ENCODE measurements at places on chromosomes 4 and X.
A peak's percentile ranks its signal among the peaks of the same experiment; 100 is the strongest.

DNA sequence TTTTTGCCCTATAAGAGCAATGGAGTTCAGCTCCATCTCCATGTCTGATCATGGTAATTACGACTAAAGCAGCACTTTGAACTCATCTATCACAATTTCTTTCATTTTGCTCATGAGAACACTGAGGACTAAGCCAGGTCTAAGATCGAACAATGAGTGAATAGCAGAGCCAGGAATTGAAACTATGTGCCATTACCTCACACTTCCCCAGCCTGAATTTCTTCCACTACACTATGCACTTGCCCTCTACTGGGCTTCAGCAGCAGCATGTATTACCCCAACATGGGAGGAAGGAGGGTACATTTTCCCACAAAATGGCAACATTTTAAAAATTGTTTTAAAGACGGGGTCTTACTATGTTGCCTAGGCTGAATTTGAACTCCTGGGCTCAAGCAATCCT is 274.7 kb upstream of the FGF13 start:
- no peak for DNase-seq

DNA sequence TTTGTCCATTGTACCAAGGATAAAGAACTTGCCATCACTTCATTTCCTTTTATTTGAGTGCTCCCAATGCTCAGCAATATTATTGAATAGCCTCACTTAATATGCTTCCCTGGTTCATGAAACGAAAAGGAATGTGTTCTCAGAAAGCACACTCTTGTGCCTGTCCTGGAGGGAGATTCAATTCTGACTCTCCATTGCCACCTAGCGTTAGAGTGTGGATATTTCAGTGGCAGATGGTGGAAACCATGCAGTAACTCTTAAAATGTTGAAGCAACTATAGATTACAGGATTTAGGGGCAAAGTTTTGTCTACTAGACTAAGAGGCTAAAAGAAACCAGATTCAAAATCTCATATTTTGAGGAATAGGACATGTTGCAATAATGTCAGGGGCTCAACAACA is 36.0 kb downstream of the GAB3 start:
- no peak for DNase-seq

GRCh38 chr4:41213625-41214135 is 662 bp downstream of the APBB2 start:
- DNase-seq, result no peak

- no peak for DNase-seq
Observed at GRCh38 chr4:53040851-53041250, 178.7 kb downstream of the RASL11B start.

DNA sequence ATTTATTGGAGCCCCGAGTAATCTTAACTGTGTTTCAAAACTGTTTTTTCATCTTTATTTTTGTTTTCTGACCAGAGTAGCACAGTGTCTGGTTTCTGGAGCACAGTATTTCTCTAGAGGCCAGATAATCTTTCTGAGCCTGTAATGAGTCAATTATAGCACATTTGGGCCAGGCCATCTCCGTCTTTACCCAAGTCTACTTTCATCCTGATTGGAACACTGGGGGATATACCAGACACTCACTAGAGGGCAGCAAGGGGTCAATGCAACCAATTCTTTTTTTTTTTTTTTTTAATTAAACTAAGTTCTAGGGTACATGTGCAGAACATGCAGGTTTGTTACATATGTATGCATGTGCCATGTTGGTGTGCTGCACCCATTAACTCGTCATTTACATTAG is 282.0 kb downstream of the ARHGAP24 start:
- DNase-seq, result no peak

GRCh38 chr4:88938138-88938537 is 118.8 kb downstream of the FAM13A start:
- peak; percentile 87 for DNase-seq

- DNase-seq, result peak; percentile 3
Observed at GRCh38 chr4:16289897-16290554, 63.8 kb upstream of the TAPT1 start.

DNA sequence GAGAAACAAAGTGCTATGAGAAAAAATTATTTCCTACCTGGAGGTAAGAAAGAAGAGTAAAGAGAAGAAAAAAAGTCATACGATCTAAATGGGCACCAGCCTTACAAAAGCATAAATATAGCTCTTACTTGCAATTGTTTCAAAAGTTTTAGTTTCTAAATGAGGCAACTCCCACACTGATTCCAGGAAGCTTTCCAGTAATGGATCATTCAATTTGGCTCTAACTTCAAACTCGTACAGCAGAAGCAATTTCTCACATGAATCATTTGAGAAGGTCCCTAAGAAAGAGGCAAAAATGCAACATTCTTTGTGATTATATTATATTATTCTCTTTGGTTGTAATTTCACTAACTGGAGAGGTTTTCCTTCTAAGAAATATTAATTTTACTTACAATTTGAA is 109.9 kb downstream of the DLG3 start:
- no peak for DNase-seq

DNA sequence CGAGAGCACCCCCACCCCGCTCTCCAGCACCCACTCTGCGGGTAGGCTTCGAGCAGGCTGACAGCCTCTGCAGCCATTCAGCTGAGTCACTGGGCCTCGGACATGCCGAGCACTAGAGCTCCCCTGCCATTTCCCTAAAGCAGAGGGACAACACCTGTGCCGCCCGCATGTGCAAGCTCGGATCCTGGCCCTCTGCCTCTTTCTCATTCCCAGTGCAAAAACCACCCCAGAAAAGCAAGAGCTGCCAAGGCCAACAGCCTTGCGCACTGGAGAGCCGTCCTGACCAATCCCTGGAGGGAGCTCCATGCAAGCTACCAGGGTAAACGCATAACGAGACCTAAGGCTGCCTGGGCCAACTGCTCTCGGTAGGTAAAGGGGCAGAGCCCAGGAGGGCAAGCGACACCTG is 5.3 kb downstream of the HCFC1 start:
- no peak for DNase-seq

GRCh38 chr4:7240306-7240705 is 48.0 kb downstream of the SORCS2 start:
- no peak for DNase-seq

- no peak for DNase-seq
Observed at GRCh38 chrX:9864011-9864410, 77.8 kb downstream of the SHROOM2 start.

- no peak for DNase-seq
Observed at GRCh38 chr4:8280158-8280875, 10.8 kb downstream of the HTRA3 start.

DNA sequence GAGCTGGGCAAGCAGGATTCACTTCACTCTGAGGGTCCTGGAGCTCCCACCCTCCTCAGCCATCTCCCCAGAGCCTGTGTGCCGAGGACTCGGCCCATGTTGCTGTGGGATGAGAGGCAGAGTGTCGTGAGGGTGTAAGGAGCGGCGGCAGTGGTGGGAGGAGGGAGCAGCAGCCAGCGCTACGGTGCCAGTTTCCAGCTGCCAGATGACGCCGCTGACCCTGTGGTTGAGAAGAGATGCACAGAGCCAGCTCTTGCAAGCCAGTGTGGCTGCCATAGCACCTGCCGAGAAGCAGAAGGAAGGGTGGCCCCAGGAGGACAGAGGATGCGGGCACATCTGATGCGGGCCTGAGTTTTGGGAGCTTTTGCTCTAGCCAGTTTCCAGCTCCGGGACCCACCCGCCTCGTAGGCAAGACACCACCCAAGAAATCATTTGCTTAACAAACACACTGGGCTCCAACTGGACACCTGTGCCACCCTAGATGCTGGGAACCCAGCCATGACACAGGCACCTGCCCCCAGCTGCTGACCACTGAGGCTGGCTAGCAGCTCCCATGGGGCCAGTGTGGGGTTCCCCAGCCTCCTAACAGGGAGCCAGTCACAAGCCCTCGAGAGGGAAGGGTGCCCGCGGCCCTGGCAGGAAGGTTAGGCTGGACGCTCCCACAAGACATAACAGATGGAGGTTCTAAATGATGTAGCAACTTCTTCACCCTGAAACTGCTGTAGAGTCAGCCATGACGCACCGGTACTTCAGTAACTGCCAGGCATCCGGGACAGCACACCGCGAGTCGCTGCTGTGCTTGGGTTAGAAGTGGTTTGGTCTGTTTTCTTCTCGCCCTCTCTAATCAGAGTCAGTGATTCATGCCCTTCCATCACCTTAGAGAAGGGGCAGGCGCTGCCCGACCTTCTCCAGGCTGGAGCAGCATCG is 8.9 kb downstream of the MSANTD1 start:
- DNase-seq, result no peak

DNA sequence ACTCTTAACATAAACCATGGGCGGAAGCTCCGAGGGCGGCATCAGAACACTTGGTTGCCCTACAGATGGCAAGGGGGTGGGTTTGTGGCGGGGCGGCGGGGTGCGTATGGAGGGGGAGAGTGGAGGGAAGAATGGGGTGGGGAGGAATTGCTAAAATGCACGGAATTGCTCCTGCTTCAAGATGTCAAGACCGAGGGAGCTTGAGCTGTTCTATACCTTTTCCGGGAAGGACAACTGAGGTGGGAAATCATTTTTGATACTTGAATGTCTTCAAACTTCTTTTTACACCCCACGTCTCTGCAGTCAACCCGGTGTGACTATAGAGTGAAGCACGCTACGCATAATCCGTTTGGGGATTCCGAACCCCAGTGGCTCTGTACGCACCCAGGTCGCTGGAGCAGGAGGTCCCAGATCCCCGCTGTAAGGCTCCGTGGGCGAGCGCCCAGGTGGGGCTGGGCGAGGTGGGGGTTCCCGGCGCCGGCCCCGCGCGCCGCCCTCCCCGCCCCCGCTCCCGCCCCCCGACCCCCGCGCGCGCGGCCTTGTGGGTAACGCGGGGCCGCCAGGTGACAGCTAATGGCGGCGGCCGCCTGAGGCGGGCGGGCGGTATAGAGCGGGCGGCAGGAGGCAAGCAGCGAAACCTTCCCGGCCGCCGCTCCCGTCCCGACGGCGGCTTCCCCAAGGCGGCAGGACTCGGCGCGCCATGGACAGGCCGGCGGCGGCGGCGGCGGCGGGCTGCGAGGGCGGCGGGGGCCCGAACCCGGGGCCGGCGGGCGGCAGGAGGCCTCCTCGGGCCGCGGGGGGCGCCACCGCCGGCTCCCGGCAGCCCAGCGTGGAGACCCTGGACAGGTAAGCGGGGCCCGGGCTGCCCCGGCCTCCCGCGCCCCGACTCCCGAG is at the start of gene MTMR1:
Gene MTMR1, plus strand, starts transcription at position 566 of the 894 bp plus-strand sequence. Its CDS starts 135 bp downstream, at position 701.
- DNase-seq, result no peak

GRCh38 chr4:40923316-40924095 is 173.8 kb downstream of the NSUN7 start:
- no peak for DNase-seq

DNA sequence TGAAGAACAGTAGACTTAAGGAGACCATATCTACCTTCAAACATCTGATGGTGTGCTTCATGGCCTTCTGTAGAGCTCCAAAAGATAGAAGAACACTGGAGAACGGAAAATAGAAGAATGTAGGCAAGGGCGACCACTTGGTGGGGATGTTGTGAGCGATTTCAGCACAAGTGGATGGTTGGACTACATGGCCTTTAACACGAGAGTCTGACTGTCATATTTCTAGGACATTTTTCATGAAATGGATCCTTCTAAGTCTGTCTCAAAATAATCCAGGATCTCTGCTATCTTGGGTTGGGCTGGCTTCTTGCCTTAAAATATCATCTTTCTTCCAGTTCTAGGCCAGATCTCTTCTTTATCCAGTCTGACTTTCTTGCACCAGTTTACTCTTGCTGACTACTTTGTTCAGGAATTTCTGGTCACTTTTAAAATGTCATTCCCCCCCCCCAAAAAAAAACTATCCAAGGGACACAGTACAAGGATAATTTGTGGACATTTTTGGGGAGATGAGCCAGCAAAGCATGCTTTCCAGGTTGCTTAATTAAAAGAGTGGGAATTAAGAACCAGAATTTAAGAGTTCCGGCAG is 1.2 kb upstream of the MID1IP1 start:
- no peak for DNase-seq

GRCh38 chr4:156615066-156615531 is 356.5 kb downstream of the PDGFC start:
- DNase-seq, result peak; percentile 98

- no peak for DNase-seq
Observed at GRCh38 chrX:118865231-118865630, 41.6 kb downstream of the ZCCHC12 start.

DNA sequence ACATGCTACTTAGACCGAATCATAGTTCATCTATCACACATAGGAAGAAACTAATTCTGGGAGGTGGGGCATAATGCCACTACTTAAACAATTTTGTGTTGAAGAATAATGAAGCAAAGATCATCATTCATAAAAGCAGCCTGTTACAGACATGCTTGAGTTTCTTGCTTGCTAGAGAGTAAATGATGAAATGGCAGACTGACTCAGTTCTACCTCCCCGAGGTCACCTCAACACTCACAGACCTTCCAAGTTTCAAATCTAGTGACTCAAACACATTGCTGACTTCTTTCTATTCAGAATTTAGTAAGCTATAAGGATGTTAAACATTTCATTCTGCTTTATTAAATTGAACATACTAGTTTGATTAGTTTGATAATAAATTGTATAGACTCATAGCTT is 636.5 kb upstream of the FRG1 start:
- DNase-seq, result no peak

- DNase-seq, result no peak
Observed at GRCh38 chr4:86386817-86387415, 27.1 kb upstream of the MAPK10 start.

GRCh38 chr4:11366859-11367258 is 61.8 kb downstream of the HS3ST1 start:
- DNase-seq, result no peak

DNA sequence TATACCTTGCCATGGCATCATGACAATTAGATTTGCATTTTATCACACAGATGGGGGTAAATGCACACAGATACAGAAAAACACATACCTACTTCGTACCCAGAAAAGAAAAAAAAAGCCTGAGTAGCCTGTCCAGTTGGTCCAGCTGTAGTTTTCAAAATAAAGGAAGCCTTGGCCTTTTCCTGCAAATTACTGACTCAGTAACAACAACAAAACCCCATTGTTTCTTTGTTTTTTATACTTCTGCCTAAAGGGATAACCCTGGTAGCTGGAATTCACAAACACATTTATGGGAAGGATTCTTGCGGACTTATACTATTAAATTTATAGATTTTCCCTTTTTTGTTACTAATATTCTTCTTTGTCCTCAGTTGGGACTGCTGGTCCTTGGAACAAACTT is 156.4 kb upstream of the PCDH10 start:
- DNase-seq, result no peak

GRCh38 chr4:3215733-3216132 is 33.2 kb upstream of the MSANTD1 start:
- no peak for DNase-seq

DNA sequence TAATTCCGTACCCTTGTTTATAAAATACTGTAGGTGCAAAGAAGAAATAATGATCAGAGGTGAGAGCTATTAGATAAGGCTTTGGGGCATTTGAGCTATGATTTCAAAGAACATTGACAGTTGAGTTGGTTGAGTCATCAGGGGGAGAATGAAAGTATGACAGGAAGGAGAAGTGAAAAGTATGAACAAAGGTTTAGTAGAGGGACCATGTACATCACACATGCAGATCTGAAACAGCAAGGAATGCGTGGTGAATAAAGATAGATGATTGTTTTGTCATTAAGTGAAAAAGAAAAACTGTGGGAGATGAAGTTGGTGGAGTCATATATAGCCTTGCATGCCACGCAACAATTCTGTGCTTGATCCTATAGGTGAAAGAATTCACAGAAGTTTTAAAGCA is 163.1 kb downstream of the ARAP2 start:
- no peak for DNase-seq

Data from non-pigmented ciliary epithelial cell (primary cell).